Activated T-helper 2 cell treated with anti-CD3 and anti-CD28 coated beads, Interferon-gamma antibody, Interleukin-2, Interleukin-4, amounts not matched to agents 10 μg/mL and 5 μg/mL and 100 μg/mL, durations not matched to agents 14 hours and 24 hours and 36 hours (primary cell): ENCODE measurements at places on chromosomes 2 and 18. TPM values are rescaled to one million over a fixed set of nuclear protein-coding genes. Genes with fewer than 3 reads are reported as not detected.
A peak's percentile ranks its signal among the peaks of the same experiment; 100 is the strongest.

DNA sequence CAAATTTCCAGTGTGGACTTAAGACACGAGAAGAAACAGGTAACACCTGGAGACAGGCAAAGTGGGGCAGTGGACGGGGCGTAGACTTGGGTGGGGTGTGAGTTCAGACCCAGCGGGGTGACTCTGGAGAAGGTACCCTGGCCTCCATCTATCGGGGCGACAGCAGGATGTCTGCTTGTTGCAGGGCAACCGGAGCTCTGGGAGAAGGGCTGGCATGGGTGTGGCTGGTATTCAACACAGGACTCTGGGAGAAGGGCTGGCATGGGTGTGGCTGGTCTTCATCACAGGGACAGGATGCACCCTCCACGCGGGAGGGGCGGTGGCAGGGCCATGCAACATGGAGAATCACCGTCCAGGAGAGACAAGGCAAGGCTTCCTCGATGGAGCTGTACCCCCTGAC lies 198.5 kb downstream of the HDAC4 start:
- no peak for DNase-seq
- no peak overlapping the region for H3K4me3 ChIP-seq
- H3K36me3 ChIP-seq: peaks cover 15% of the 10 kb centered on the region
- H3K27ac ChIP-seq: no peak overlapping the region
- peaks cover 8% of the 10 kb centered on the region for H3K4me1 ChIP-seq
- no peaks in the 10 kb centered on the region for H3K27me3 ChIP-seq

Gene SERPINB5
- not detected in 2 replicates for total RNA-seq

GRCh38 chr18:35387152-35387571 lies 10.0 kb upstream of the ZNF396 start:
- H3K4me1 ChIP-seq: peaks cover 5% of the 10 kb centered on the region
- no peak overlapping the region for H3K27ac ChIP-seq
- H3K27me3 ChIP-seq: peaks cover 19% of the 10 kb centered on the region
- no peaks in the 10 kb centered on the region for H3K36me3 ChIP-seq

DNA sequence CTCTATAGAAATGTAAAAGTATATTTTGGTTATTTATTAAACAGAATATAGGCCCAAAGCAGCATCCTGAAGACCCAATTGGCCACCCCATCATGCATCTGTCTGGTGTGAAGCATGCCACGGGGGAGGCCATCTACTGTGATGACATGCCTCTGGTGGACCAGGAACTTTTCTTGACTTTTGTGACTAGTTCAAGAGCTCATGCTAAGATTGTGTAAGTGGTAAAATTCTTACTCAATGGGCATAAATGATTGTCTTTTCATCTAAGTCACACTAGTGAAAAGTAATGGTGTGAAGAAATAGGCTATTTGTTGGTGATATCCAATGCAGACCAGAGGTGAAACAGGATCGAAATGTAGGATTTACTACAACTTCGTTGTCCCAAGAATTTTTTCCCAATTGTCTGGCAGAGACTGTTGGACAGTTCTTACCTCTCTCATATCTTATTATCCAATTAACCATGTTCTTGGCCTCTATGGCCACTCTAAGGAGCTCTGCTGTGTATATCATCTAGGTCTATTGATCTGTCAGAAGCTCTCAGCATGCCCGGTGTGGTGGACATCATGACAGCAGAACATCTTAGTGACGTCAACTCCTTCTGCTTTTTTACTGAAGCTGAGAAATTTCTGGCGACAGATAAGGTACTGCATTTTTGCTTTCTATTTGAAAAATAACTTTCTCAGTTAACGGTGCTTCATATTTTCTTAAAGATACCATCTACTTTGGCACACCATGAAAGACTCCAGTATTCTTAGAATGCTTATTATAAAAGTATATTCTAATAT lies 35.0 kb downstream of the AOX1 start:
- H3K4me1 ChIP-seq: peaks cover 17% of the 10 kb centered on the region
- H3K36me3 ChIP-seq: no peaks in the 10 kb centered on the region
- no peak for DNase-seq
- peaks cover 6% of the 10 kb centered on the region for H3K27me3 ChIP-seq
- H3K27ac ChIP-seq: no peak overlapping the region

DNA sequence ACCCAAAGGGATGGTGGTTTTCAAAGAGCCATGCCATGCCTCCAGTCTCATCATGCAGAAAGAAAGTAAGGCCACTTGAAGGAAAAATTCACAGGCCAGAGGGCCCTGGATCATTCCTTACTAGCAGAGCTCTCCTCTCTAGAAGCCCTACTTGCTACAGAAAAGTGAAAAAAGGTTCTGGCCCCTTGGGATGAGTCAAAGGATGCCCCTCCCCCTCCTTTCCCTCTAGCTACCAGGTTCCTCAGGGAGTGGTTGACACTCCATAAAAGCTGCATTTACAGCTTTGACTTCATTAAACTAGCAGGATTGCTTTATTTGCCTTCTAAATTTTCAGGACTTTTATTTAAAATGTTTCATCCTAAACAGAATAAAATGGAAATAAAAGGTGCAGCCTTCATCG lies 21.2 kb downstream of the OSR1 start:
- H3K4me3 ChIP-seq: no peak overlapping the region
- no peaks in the 10 kb centered on the region for H3K4me1 ChIP-seq
- no peaks in the 10 kb centered on the region for H3K36me3 ChIP-seq

Gene OSBPL1A
- total RNA-seq: 0.39 and 0.98 TPM in 2 replicates

Gene TSPYL6
- not detected in 2 replicates for total RNA-seq

GRCh38 chr2:70095720-70096670 lies 8.7 kb downstream of the PCBP1 start:
- DNase-seq: no peak
- H3K36me3 ChIP-seq: peaks cover 16% of the 10 kb centered on the region
- peaks cover 36% of the 10 kb centered on the region for H3K4me1 ChIP-seq
- H3K27ac ChIP-seq: peak overlapping the region; percentile 98
- no peaks in the 10 kb centered on the region for H3K27me3 ChIP-seq

Gene HOXD8
- not detected in 2 replicates for total RNA-seq

GRCh38 chr2:29361231-29361630 lies 246.0 kb downstream of the CLIP4 start:
- peaks cover 18% of the 10 kb centered on the region for H3K27me3 ChIP-seq
- H3K27ac ChIP-seq: no peak overlapping the region
- no peaks in the 10 kb centered on the region for H3K4me1 ChIP-seq
- no peaks in the 10 kb centered on the region for H3K36me3 ChIP-seq
- H3K4me3 ChIP-seq: no peak overlapping the region
- no peak for DNase-seq

DNA sequence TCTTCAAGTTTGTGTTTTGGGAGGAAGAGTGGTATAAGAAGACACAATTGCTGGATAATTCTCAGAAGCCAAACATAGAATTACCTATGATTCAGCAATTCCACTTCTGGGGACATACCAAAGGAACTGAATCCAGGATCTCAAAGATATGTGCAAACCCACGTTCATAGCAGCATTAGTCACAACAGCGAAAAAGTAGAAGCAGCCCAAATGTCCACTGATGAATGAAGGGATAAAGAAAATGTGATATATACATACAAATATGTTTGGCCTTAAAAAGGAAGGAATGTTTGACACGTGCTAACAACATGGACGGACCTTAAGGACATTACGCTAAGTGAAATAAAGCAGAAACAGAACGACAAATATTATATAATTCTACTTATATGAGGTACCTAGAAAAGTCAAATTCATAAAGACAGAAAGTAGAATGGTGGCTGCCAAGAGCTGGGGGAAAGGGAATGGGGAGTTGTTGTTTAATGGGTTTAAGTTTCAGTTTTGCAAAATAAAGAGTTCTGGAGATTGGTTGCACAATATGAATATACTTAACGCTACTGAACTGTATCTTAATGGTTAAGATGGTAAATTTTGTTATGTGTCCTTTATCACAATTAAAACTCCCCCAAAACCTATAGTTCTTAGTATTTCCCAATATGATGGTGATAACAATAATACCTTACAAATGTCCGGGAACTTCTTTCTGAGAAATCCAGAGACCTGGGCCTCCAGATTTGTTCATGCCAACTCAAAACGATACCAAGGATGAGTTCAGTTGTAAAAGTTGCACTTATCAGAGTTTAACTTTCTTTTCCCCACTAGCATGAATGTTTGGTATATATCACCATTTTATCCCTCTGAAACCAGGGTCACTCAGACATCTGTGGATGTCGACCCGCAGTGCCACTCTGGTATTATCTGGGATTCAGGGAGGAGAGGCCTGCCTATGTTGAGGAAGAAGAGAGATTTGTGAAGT lies 33.7 kb upstream of the WIPF1 start:
- peak overlapping the region; percentile 90 for H3K4me3 ChIP-seq
- no peak for DNase-seq
- H3K27ac ChIP-seq: peak overlapping the region; percentile 92
- no peaks in the 10 kb centered on the region for H3K27me3 ChIP-seq
- H3K36me3 ChIP-seq: peaks cover 72% of the 10 kb centered on the region
- peaks cover 78% of the 10 kb centered on the region for H3K4me1 ChIP-seq

Gene TDRD15
- not detected in 2 replicates for total RNA-seq

Gene PLGLB2
- total RNA-seq: 2.0 and 2.5 TPM in 2 replicates

GRCh38 chr2:126681505-126681904 lies 25.5 kb downstream of the GYPC start:
- H3K4me1 ChIP-seq: peaks cover 13% of the 10 kb centered on the region
- H3K27ac ChIP-seq: no peak overlapping the region
- peaks cover 77% of the 10 kb centered on the region for H3K36me3 ChIP-seq
- no peak for DNase-seq

Gene PAX8
- 0.76 and 0.84 TPM in 2 replicates for total RNA-seq

Gene TSN
- total RNA-seq: 67.6 and 72.5 TPM in 2 replicates

Gene SKOR2
- total RNA-seq: not detected in 2 replicates

DNA sequence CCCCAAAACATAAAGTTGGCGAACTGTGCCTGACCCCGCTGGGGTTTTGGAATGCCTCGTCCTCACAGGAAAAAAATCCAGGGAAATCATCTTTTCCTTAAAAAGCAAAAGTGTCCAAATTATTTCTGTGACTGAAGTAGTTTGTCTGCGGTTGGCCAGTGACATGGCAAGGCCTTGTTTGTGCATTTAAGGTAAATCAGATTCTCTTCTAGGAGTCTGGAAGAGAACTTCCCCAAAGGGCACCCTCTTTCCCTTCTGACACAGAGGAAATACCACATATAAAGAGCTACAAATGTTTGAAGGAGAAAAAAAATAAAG lies 737 bp upstream of the CYB5A start:
- H3K4me1 ChIP-seq: peaks cover 5% of the 10 kb centered on the region
- peaks cover 12% of the 10 kb centered on the region for H3K27me3 ChIP-seq
- H3K36me3 ChIP-seq: peaks cover 4% of the 10 kb centered on the region
- H3K27ac ChIP-seq: no peak overlapping the region

- H3K27ac ChIP-seq: no peak overlapping the region
- no peaks in the 10 kb centered on the region for H3K27me3 ChIP-seq
- no peaks in the 10 kb centered on the region for H3K36me3 ChIP-seq
- no peak overlapping the region for H3K4me3 ChIP-seq
Measured at GRCh38 chr18:68438536-68438935, 276.4 kb downstream of the TMX3 start.

Gene MAB21L4
- total RNA-seq: not detected in 2 replicates

GRCh38 chr2:163737190-163737439 lies 1.3 kb upstream of the FIGN start:
- no peaks in the 10 kb centered on the region for H3K36me3 ChIP-seq
- peaks cover 3% of the 10 kb centered on the region for H3K4me1 ChIP-seq
- peaks cover 32% of the 10 kb centered on the region for H3K27me3 ChIP-seq
- no peak for DNase-seq
- no peak overlapping the region for H3K27ac ChIP-seq

Gene LRRC30
- not detected in 2 replicates for total RNA-seq

- no peak overlapping the region for H3K27ac ChIP-seq
- H3K36me3 ChIP-seq: peaks cover 3% of the 10 kb centered on the region
- H3K27me3 ChIP-seq: peaks cover 10% of the 10 kb centered on the region
- no peak overlapping the region for H3K4me3 ChIP-seq
- DNase-seq: no peak
Measured at GRCh38 chr2:212921061-212921460, 230.4 kb downstream of the IKZF2 start.

DNA sequence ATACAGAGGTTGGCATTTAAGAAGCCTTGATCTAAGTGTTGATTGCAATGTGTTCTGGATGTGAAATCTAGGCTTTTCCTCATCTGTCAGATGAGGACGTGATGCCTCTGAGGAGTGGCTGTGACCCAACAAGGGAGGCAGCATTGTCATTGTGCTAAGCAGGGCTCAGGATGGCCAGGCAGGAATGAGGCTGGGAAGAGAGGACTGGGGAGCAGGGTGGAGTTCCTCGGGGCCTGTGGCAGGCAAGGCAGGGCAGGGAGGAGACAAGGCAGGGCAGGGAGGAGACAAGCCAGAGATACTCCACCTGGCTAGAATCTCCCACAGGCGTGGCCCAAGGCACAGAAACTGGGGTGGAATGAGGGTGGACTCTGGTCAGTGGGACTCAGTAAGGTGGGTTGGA lies 116.6 kb downstream of the RPIA start:
- no peak overlapping the region for H3K4me3 ChIP-seq
- no peaks in the 10 kb centered on the region for H3K36me3 ChIP-seq
- no peak for DNase-seq
- no peak overlapping the region for H3K27ac ChIP-seq
- no peaks in the 10 kb centered on the region for H3K27me3 ChIP-seq

DNA sequence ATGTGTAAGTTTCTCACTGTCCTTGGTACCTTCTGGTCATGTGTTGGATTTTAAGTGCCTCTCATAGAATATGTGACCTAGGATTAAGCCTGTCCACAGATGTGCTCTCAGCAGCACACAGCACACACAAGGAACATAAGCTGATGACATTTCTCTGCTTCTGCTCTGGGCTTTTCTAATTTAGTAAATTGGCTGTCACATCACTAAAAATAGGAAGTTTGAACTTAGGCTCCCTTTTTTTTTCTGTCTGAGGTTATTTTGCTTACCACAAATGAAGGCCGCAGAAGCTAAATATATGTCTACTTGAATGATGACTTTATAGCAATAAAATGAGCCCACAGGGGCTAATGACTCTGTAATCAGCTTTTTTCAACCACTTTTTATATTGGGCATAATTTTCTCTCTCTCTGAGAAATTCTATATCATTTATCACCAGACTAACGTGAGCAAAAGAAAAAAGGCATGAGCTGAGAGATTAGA lies 150.2 kb upstream of the KLHL14 start:
- no peak overlapping the region for H3K27ac ChIP-seq
- H3K27me3 ChIP-seq: no peaks in the 10 kb centered on the region
- H3K4me3 ChIP-seq: no peak overlapping the region
- no peaks in the 10 kb centered on the region for H3K36me3 ChIP-seq

Gene C2orf81
- total RNA-seq: 1.6 and 1.9 TPM in 2 replicates

Gene ICA1L
- total RNA-seq: 6.2 and 8.0 TPM in 2 replicates

Gene NFE2L2
- 55.8 and 56.2 TPM in 2 replicates for total RNA-seq

Gene FHL2
- total RNA-seq: 5.3 and 5.6 TPM in 2 replicates

DNA sequence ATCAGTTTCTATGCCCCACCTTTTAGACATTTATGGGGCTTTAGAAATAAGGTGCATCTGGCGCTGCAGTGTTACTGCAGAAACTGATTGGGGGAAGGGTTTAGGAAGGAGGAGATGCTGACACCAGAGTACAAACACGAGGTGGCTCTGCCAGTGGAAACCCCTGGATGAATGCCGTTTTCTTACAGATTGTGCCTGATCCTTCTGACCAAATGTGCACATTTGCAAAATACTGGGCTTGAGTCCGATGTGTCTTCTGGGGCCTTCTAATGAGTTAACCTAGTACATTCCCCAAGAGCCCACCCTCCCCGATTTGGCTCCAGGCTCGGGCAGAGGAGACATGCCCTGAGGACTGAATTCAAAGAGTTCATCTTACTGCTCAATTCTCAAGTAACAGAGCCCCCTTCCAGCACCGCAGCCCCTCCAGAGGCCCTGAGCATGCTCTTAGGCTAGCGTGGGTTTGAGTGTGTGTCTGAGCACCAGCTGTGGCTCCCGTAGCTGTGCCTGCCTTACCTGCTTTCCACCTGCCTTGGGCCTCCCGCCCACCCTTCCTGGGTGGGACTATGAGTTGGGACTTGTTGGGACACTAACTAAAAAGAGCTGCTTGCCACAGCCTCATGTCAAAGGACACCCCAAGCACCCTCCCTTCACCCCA lies 116.7 kb upstream of the COPS8 start:
- peaks cover 7% of the 10 kb centered on the region for H3K27me3 ChIP-seq
- no peak overlapping the region for H3K4me3 ChIP-seq
- no peaks in the 10 kb centered on the region for H3K36me3 ChIP-seq
- DNase-seq: no peak
